ENCODE measurements at places on chromosomes 11 and 22.
A peak's percentile ranks its signal among the peaks of the same experiment; 100 is the strongest.

DNA sequence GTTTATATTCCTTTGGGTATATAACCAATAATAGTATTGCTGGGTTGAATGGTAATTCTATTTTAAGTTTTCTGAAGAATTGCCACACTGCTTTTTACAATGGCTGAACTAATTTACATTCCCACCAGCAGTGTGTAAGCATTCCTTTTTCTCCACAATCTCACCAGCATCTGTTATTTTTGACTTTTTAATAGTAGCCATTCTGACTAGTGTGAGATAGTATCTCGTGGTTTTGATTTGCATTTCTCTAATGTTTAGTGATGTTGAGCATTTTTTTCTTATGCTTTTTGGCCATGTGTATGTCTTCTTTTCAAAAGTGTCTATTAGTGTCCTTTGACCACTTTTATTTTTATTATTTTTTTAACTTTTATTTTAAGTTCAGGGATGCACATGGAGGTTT lies 275.3 kb downstream of the METTL15 start:
- DNase-seq, result peak; percentile 80

DNA sequence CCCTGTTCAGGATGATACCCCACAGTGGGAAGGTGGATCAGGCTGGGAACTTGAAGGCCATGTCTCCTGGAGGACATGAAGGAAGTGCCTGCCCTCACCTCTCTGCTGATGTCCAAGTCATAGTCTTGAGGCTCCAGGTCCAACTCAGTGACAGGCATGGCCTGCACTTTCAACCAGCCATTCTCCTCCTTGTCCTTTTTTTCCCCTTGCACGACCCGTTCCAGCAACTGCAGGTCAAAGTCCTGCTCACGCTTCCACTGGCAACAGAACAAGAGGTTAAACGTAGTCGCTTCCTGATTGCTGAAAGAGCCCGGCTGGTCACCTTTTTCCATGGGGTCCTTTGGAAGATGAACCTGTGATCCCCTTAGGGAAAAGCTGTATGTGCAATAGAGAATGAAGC lies 47.7 kb downstream of the C11orf58 start:
- DNase-seq, result no peak

DNA sequence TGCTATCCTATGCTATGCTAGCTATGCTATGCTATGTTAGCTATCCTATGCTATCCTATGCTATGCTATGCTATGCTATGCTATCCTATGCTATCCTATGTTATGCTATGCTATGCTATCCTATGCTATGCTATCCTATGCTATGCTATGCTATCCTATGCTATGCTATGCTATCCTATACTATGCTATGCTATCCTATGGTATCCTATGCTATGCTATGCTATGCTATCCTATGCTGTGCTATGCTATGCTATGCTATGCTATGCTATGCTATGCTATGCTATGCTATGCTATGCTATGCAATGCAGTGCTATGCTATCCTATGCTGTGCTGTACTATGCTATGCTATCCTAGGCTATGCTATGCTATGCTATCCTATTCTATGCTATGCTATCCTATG lies 8.6 kb upstream of the MS4A1 start:
- DNase-seq, result no peak

DNA sequence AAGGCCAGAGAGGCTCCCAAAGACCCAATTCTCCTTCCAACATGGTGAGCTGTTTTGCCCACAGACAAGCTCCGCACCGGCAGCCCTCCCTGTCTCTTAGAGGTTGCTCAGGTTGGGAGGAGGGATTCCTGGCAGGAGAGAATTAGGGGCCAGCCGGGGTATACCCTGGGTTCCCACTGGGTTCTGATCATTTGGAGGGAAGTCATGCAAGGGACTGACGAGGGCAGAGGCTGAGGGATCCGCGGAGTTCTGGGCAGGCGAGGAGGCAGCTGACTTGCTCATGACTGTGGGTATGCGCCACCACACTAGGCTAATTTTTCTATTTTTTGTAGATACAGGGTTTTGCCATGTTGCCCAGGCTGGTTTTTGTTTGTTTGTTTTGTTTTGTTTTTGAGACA lies 4.6 kb downstream of the ST3GAL4 start:
- DNase-seq, result no peak

- no peak for DNase-seq
These were observed 12.2 kb upstream of the TMEM184B start for GRCh38 chr22:38285018-38285417.

GRCh38 chr11:129247135-129247534 lies 55.0 kb upstream of the ARHGAP32 start:
- DNase-seq, result peak; percentile 40

DNA sequence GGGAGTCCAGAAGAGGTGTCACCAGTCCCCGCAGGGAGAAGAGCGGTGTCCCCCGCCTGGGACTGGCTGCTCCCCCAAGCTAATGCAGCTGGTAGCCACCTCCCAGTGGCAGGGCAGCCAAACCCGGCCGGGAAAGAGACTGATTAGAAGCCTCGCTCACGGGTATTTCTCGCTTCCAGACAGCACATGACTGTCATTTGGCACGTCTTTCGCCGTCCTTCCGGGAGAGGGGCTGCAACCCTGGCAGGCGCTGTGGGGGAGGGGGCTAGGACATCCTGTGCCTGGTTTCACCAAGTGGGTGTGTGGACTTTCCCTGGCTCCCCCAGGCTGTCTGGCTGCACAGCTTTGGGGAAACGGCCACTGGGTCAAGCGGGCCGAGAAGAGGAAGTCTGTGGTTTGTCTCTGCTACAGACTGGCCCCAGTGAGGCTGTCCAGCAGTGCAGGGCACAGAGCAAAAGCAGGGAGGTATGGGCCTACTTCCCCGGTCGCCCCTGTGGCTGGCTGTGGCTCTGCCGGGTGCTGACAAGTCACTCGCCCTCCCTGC lies 3.8 kb downstream of the CD81 start:
- DNase-seq, result no peak

DNA sequence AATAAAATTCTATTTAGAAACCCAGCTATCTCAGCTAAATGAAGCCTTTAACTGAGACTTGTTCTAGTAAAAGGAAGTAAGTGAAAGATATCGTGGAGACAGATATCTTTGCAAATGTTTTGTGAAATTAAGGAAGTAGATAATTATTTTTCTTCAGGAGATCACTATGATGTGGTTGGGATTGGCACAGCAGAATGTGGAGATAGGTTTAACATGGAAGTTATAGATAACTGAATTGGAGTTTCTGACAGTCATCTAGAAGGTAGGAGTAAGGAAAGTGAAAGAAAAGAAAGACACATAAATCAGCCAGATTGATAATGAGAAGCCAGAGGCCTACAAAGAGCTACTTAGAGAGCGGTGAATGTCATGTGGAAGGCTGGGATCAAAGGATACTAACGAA lies 4.7 kb upstream of the CASP5 start:
- no peak for DNase-seq

DNA sequence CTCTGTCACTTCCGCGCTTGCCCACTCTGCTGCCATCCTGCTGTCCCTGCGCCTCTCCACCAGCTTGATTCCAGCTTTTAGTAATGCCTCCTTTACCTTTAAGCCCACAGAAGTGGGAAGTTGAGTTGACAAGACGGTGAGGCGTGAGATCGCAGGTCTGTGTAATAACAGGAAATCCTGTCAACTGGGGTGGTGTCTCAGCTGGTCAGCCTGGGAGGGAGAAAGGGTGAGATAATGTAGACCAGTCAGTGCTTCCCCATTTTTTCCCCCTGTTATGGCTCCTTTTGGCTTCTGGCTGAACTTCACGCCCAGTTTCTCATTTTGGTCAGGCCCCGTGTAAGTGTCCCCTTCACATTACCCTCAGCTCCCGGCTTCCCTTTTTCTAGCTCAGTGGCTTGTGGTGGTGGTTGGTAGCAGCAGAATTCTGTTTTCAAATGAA lies 98.9 kb downstream of the TRAF6 start:
- no peak for DNase-seq

- no peak for DNase-seq
These were observed 64.3 kb upstream of the IGLL5 start for GRCh38 chr22:22823131-22823810.

- DNase-seq, result no peak
These were observed 71.7 kb downstream of the FDX1 start for GRCh38 chr11:110501428-110501827.

- no peak for DNase-seq
These were observed 734.5 kb downstream of the METTL15 start for GRCh38 chr11:28842716-28843115.

DNA sequence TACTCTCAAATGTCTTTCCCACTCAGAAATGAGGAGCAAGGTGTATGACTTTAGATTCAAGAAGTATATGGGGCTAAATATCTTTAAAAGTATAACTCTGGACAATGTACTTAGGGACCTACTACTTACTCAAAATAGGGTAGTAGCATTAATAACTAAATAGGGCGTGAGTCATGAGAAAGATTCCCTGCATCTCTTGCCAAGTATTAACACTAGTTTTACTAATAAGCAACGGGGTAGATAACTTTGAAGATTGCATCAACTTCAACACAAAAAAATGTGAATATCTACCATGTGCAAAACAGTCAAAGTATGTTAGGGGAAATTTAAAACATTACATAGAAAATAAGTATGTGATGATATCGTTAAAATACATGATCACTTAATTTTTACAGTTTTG lies 99.6 kb downstream of the PGR start:
- peak; percentile 11 for DNase-seq

- DNase-seq, result no peak
These were observed 252.7 kb upstream of the PITPNB start for GRCh38 chr22:28171712-28172111.

- DNase-seq, result no peak
These were observed 84.2 kb upstream of the SLC25A18 start for GRCh38 chr22:17479135-17479534.

DNA sequence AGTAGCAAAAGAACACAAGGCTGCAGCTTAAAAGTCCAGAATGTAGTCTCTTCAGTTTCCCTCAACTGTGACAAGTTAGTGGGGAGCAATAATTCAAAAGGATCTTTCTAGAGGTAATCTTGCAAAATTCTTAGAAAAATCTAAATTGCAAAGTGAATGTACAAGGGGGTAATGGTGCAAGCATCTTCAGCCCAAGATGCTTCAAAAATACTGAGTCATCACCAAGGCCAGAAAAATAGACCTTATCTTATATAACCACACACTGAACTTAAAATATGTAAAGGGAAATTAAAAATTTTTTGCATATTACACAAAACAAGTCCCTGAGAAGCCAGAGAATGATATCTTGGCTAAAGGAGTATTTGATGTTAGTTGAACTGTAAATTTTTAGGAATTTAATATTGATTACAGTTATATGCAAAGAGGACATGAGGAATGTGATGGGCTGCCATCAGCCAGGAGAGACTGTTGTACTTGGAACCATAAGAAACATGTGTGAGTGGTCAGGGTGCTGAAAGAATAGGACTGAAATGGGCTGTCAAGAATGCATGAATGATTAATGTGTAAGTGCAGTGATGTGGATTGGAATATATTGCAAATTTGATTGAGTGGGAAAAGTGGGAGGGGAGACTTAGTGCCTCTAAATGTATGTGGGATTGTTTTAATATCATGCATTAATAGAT lies 85.7 kb upstream of the LIN7C start:
- no peak for DNase-seq

- no peak for DNase-seq
These were observed 95.0 kb downstream of the CADM1 start for GRCh38 chr11:115409116-115409670.

GRCh38 chr22:30105483-30105882 lies 25.2 kb downstream of the HORMAD2 start:
- no peak for DNase-seq
